ENCODE measurements at places on chromosomes 6 and 20.

DNA sequence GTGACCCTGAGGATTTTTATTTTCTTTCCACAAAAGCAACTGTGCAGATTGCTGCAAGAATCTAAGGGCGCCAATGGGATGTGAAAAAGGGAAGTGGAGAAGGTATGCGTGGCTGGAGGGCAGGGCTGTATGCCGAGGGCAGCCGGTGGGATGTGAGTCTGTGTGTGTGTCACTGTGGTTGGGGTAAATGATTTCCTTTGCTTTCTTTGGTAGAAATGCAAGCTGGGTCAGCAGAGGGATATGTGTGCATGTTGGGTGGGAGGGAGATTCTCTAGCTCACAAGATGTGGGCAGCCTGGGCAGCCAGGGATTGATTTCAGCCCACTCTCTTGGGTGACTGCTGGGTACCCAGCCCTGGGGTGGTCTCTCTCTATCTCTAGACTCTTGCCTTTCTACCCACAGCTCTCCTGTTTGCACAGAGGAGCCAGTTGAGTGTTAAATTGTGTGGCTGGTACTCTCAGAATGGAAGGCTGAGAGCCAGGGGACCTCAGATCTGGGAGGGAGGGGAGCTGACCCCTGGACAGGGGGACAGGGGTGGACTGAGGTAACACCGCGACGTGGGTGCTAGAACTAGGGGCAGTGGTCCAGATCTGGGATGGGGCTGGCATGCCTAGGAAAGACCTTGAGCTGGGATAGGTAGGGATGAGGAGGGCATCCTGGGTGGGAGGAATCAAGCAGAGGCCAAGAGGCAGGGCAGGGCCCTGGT lies 136.8 kb upstream of the RNF24 start:
- no peak for DNase-seq

DNA sequence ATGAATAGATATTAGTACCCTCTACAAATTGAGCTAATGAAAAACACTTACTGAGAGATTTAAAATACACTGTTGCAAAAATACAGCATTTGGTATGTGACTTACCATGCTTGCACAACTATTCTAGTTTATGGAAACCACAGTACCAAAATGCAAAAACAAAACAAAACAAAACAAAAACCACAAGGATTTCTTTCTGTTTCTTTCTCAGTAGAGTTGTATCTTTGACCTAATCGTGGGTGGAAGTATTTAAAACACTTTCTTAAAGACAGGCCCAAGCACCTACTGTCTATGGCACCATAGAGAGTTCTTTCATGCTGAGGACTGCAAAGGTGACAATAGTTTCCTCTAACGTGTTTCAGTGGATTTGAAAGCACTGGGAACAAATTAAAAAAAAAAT lies 95.3 kb upstream of the C6orf118 start:
- DNase-seq, result no peak

GRCh38 chr20:6993511-6993910 lies 226.0 kb downstream of the BMP2 start:
- DNase-seq, result no peak

- peak; percentile 48 for DNase-seq
Observed at GRCh38 chr6:107657755-107658461, 166.2 kb downstream of the SCML4 start.

- DNase-seq, result no peak
Observed at GRCh38 chr6:29552512-29553051, 7.0 kb downstream of the UBD start.

DNA sequence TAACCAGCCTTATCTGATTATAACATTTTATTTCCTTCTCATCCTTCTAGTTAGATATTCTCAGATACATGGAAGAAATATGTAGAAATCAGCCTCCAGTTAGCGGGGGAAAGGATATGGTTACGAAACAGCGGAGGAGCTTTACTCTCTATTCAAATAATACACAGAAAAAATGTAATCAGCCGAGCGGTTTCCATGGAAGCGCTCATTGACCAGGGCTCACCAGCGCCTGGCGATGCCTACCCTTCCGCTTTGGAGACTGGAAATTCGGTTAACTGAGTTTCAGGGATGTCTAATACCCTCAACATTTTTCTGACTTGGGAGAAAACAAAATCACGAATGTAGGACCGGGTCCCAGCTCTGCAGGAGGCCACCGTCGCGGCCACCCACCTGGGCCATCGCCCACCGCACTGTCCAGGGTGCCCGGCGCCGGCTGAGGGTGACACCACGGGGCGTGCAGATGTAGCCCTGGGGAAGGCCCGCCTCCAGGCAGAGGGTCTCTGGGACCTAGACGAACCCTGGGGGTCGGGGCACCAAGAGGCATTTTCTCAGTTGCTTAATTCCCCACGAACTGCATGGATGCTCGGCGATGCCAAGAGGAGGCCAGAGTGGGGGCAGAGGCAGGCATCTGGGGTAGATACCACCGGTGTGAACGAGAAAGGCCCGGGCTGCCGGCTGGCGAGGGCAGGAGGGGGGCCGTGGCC lies 1.7 kb downstream of the PRR18 start:
- no peak for DNase-seq

DNA sequence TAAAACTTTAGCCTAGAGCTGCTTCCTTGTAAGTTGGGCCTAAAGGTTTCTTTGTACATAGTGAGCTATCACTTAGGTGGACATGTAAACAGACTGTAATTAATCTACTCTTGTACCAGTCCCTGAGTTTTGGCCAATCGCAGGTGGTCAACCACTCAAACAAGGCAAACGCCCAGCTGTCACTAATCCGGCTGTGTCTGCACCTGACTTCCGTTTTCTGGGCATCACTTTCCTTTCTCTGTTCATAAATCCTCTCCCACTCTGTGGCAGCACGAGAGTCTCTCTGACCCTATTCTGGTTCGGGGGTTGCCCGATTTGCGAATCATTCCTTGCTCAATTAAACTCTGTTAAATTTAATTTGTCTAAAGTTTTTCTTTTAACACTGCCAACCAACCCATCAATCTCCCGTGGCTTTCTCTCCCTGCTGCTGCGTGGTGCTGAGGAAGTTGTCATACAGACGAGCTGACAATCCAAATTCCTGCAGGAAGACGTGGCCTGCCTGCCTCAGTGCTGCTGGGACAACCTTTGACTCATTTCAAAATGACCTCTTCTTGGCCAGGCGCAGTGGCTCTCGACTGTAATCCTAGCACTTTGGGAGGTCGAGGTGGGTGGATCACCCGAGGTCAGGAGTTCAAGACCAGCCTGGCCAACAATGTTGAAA lies 206.3 kb downstream of the QKI start:
- no peak for DNase-seq

GRCh38 chr6:144320741-144321140 lies 35.6 kb downstream of the UTRN start:
- no peak for DNase-seq

- DNase-seq, result no peak
Observed at GRCh38 chr6:31125162-31125561, 4.9 kb upstream of the CDSN start.

GRCh38 chr6:114816678-114817077 lies 473.9 kb upstream of the HS3ST5 start:
- no peak for DNase-seq

DNA sequence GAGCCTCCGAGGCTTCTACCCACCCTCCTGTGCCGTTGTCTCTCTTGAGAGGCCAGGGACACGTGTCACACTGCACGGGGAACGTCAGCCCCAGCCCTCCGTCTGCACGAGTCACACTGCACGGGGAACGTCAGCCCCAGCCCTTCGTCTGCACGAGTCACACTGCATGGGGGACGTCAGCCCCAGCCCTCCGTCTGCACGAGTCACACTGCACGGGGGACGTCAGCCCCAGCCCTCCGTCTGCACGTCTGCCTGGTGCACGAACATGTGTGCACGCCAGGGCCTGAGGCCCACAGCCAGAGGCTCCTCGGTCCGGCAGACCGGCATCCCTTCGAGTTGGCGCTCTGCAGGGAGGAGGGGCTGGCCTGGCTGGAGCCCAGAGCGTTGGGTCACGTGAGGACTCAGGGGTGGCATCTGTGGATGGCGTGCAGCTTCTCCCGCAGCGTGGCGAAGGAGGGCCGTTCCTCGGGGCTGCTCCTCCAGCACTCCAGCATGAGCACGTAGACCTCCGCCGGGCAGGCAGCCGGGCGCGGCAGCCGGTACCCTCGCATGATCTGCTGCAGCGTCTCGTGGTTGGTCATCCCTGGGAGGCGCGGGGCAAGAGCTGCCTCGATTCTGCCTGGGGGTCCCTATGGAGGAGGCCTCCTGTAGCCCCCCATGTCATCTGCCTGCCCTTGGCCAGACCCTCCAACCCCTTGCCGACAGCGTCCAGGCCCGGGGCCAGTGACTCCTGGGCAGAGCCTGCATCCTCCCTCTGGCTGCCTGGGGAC lies 3.4 kb upstream of the PTK6 start:
- DNase-seq, result no peak

- DNase-seq, result no peak
Observed at GRCh38 chr6:166647896-166648295, 20.8 kb upstream of the RPS6KA2 start.

- DNase-seq, result no peak
Observed at GRCh38 chr6:113908801-113909200, 51.7 kb downstream of the MARCKS start.

- DNase-seq, result no peak
Observed at GRCh38 chr20:34175879-34176278, 63.8 kb upstream of the EIF2S2 start.

- DNase-seq, result no peak
Observed at GRCh38 chr20:57847104-57847503, 137.3 kb upstream of the PMEPA1 start.

DNA sequence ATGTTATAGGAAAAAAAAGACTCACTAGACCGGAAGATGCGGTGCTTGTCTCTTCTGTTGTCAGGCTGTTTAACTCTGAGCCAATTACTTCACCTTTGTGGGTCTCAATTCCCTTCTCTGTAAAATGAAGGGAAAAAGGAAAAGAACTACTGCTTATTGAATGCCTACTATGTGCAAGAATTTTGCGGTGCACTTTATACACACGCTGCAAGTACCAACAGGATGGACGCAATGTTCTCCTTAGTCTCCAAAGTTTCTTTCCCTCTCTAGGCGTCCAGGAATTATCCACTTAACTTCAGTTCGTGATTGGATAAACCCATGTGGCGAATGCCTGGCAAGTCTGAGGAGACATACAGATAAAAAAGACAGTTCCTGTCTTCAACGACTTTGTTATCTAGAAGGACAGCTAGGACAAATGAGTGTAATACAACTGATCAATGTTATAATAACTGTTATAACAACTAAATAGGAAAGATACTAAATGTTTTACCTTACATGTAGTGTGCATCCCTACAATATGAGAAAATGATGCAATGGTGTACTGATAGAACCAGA lies 69.0 kb upstream of the JARID2 start:
- DNase-seq, result no peak

DNA sequence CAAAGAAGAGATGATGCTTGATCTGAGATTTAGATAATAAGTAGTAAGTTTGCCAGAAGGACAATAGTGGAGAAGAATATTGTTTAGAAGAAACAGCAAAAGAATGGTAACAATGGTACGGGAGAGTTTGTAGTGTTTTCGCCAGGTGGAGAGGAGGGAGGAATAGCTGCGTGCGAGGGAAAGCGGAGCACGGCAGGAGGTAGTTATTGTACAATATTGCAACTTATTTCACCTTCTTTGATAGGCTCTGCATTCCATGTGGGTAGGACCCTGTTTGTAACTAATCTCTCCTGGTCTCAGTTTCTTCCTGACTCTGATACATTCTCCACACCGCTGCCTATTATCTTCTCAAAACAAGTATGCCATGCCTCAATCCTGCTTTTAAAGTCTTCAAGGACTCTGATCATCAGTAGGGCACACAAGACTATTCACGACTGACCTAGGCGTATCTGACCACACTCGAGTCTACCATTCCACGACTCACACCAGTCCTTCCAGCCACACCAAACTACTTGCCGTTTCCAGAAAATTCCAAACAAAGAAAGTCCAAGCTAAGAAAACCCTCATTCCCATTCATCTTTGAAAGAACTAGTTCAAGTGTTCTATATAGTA lies 1.1 kb downstream of the PPIL4 start:
- DNase-seq, result no peak

GRCh38 chr6:155628306-155628705 lies 172.7 kb upstream of the NOX3 start:
- no peak for DNase-seq

DNA sequence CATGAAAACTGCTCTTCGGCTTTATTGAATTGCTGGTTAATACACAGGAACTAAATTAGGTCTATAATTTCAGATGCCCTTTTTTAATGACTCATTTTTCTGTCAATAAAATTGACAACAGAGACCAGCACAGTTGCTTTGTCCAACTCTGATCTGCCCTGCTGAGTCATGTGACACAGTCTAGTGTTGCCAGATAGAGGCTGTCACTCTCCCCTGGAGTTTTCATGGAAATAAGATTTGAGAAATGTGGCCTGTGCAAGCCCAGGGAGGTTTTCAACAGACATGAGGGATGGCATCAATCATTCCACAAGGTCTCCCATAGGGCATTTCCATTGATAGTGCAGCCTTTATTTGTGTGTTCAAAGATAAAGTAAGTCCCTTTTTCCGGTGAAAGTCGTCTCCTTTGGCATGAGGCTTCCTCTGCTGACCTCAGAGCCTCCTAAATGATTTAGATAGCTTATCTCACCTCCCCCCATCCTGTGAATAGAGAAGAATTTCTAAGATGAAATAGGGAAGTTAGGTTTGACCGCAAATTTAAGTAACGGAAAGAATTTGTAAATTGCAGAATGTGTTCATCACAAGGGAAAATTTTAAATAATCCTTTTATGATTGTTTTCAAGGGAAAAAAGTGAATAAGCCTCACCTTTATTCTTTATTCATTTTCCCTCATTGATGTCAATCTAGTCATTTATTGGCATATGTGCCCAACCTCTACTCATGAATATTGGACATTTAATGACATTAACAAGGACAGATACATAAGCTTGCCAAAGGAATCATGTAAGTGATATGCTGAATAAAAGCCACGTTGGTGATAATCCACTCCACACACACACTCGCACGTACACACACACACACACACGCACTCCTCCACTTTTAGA lies 277.7 kb downstream of the ADGB start:
- no peak for DNase-seq

- DNase-seq, result peak; percentile 57
Observed at GRCh38 chr6:159107451-159108260, 61.5 kb upstream of the FNDC1 start.

DNA sequence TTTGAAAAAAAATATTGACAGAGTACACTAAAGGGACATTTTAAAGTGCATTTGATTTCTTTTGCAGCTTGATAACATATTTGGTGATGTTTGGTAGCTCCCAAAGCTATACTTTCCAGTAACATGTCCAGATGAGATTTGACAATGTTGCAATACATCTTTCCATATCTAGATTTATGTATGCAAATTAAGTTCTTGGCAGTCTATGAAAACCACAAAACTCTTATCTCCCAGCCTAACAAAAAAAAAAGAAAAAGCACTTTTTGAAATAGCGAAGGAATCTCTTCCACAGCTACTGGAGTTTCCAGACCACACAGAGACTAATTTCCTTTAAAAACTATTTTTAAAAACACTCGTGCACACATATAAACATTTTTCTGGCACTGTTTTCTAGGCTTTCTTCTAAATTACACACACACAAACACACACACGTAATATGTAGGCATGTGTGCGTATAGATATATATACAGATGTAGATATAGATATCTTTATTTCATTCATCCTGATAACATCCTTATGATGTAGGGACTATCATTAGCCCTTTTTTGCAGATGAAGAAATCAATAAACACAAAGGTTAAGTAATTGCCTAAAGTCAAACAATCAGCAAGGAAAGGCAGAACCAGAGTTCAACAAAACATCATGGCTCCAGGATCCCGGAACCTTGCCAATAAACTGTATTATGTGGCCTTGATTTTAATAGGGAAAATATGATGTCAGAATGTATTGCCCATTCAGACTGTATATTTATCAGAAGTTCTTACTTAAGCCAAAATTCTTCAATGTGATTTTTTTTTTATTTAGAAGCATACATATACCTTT lies 93.3 kb downstream of the ADGRB3 start:
- DNase-seq, result no peak

Data from activated CD8-positive, alpha-beta memory T cell treated with anti-CD3 and anti-CD28 coated beads, Interleukin-2, amount 50 U/mL, for 4 hours (primary cell).